ENCODE measurements at places on chromosomes 11 and 22. TPM values are rescaled to one million over a fixed set of nuclear protein-coding genes. Genes with fewer than 3 reads are reported as not detected.

CHADL gene
- 1.7 TPM for total RNA-seq

KCNJ4 gene
- total RNA-seq, result 0.66 TPM

APOL3 gene
- total RNA-seq, result 35.1 TPM

APOL6 gene
- total RNA-seq, result 19.8 TPM

CBLIF gene
- total RNA-seq, result not detected

DNA sequence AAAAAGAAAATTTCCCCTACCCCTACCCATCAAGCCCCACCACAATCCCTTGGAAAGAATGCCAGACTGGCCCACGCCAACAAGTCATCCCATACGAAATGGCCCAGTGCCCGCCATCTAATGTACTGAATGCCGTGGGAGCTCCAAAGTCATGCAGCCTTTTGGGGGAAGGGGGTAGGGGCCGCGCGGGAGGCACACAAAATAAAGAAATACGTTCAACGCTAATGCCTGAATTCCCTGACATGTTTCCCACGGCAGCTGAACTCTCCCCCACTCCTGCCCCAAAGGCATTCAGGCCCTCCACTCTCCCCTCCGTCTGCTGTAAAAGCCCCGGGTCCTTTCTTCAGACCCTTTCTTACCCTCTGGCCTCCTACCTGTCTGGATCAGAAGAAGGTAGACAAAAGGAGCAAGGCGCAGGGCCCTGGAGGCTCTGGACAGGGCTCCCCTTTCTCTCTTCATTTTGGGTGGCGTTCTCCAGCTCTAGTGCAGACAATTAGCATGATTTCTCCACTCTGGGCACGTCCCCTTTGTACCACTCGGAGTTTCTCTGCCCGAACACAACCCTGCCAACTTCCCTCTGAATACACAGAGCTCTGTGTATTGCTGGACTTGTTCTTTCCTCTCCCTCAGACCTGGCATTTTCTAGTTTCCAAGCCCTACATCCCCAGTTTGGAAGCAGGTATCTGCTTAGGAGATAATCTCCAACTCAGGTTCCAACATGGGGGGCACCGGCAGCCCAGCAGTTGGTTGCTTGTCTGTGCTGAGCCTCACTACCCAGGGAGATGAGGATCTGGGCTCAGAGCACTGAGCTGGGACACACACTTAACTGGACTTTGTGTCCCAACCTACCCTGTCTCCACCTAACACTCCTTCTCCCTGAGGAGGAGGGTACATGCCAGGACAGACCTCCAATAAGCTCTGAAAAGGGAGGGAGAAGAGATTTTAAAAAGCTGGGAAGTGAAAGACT, at the start of gene HEPACAM:
TSS of gene HEPACAM (minus strand) at position 500 of the 967 bp plus-strand sequence. CDS start at position 459, 41 bp downstream.
- H3K4me1 ChIP-seq, result no peaks in the 10 kb centered on the region
- H3K27me3 ChIP-seq, result no peaks in the 10 kb centered on the region
- no peak within 1 kb of the TSS for H3K27ac ChIP-seq
- no peaks in the 10 kb centered on the region for H3K36me3 ChIP-seq
- DNase-seq, result no peak
- H3K4me3 ChIP-seq, result no peak within 1 kb of the TSS

- no peak overlapping the region for H3K27ac ChIP-seq
- H3K4me3 ChIP-seq, result no peak overlapping the region
- H3K27me3 ChIP-seq, result no peaks in the 10 kb centered on the region
- H3K4me1 ChIP-seq, result no peaks in the 10 kb centered on the region
These were observed 7.4 kb upstream of the PMM1 start for GRCh38 chr22:41596776-41597634.

DNA sequence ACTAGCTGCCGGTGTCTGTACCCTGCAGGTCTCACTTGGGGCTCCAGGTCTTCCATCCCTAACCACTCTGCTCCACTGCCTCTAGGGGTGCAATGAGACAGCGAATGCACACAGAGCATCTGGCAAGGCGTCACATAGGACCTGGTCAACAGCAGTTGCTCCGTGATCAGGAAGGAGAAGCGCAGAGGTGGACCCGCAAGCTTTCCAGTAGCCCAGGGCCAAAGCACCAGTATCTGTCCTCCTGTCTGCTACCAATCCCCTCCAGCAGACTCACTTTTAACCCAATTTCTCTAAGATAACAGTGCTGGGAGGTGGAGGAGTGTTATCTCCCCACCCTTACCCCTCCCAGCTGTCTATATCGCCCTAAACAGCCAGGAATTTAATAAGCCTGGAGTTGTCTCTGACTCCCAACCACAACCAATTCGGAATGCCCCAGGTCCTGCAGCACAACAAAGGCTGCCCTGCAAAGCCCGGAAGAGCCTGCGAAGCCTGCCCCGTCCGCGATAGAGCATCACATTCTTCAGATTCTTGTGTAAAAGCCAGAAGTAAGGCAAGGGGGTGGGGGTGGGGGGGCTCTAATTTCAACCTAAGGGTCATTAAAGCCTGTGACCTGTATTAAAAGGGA, 19.3 kb downstream of the MYH9 start:
- H3K4me3 ChIP-seq, result no peak overlapping the region
- DNase-seq, result no peak
- peaks cover 96% of the 10 kb centered on the region for H3K4me1 ChIP-seq
- peak overlapping the region; percentile 67 for H3K27ac ChIP-seq

All from thymus (tissue), 14 donors.